ENCODE measurements at places on chromosomes 4 and X.

DNA sequence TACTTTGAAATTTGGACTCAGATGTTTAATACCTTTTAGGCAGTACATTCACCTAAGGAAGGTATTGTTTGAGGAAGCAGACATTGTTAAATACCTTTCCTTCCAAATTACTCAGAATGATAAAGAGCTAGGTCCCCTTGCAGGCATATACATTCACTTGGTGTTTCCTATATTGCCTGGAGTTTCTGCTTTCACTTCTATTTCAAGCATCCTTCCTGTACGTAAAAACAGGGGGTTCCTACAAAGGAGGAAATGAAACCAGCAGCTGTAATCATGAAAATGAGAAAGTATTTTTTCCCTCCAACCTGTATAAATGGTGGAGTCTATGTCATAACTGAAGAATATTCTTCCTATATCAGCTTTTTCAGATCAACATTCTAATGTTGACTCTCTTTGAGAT is 90.4 kb upstream of the RASGEF1B start:
- DNase-seq = no peak

- no peak for DNase-seq
Observed at GRCh38 chr4:167290678-167291077, 56.4 kb upstream of the SPOCK3 start.

GRCh38 chrX:21255032-21255618 is 119.1 kb upstream of the CNKSR2 start:
- DNase-seq = no peak

DNA sequence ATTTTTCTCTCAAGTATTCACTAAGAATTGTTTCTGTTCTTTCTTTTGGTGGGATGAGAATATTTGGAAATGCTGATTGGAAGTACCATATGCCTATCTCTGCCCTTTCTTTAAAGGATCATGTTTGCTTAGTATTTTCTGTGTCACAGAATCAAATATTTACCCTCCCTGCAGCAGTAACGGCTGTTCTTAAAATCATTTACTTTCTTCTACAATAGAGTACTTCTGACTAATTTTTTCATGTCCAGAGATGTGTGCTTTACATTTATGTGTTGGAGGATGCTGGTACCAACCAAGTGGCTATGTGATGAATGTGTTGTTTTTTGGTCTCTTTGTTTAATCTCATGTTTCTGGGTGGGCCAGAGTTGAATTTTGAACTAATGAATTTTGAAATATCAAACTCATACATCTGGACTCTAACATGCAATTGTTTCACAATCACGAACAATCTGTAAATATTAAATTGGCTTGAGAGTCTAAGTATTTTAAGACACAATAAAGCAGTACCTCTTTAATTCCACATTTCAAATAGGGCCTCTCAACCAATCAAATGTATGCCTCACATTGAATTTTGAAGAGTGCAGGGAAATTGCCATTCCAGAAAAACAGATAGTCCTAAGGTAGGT is 59.4 kb upstream of the ARSJ start:
- DNase-seq = no peak

DNA sequence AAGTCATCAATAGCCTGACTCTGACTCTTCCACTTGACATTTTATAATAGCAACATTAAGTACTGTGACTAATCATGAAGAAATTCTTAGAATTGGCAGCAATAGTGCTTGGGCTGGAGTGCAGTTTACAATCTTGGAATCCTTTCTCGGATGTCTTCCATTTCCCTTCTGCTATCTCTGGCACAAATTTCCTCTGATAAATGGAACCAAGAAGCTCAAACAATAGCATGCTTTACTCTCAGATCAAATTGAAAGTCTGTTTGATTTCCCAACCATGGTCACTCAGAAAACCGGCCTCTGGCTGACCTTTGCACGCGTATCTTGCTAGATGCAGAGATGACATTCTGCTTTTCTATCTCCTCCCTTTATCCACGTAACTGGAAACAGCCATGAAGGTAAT is 99.0 kb upstream of the SPANXC start:
- DNase-seq = no peak

- DNase-seq = no peak
Observed at GRCh38 chr4:153931804-153932203, 142.9 kb upstream of the SFRP2 start.

DNA sequence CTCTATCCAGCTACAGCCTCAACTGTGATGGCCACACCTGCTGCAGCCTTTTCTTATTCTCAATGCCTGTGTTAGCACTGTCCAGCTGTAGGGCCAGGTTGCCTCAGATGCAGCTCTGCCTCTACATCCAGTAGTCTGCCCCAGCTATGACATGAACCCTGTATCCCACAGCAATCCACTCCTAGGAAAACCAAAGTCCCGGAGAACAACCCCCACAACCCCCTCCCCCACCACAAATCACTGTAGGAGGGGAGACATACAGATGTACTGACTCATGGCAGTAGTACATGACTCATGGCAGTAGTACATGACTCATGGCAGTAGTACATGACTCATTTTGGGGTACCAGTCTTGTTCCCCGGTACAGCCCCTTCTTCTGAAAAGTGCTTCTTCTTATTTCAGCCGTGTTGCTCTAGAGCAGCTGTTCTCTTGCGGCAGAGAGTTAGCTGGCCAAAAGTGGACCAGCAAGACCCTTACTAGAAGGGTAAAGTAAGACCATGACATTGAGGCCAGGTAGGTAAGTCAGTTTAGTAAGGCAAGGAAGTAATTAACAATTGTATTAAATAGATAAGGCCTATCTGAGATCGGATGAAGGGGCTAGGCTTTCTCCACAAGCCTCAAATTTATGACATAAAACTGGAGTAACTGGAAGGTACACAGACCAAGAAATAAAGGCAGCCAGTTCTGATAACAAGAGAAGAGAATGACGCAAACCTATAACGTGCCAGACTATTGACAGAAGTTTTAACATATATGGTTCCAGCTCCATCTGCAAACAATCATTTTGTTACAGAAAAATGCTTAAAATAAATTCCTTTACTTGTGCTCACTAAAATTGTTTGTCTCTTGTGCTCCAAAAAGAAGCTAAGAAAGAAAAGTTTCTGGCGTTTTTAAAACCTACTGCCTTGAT is 221.4 kb downstream of the TACR3 start:
- no peak for DNase-seq
